Stimulated activated CD4-positive, alpha-beta T cell treated with anti-CD3 and anti-CD28 coated beads, Interleukin-15, amount 100 ng/mL, for 1 hour (primary cell): ENCODE measurements at places on chromosomes 2 and 18.

- no peak for DNase-seq
These were observed 22.3 kb upstream of the GRP start for GRCh38 chr18:59197636-59198035.

DNA sequence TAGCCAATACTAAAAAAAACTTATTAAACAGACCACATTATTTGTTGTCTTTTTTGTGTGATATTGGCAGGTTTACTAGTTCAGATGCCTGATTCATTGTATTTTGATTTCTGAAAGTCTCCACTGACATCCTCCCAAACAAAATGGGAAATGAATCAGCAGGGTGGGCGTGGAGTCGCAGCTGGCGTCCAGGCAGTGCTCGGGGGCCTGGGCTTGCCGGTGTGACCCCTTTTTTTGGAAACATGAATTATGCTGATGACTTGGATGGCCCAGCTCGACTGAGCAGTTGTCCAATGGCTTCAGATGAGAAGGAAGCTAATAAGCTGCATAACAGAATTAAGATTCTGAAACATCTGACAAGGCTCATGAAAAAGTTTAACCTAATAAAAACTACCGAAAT is 1.7 kb upstream of the KCNG2 start:
- DNase-seq = no peak

DNA sequence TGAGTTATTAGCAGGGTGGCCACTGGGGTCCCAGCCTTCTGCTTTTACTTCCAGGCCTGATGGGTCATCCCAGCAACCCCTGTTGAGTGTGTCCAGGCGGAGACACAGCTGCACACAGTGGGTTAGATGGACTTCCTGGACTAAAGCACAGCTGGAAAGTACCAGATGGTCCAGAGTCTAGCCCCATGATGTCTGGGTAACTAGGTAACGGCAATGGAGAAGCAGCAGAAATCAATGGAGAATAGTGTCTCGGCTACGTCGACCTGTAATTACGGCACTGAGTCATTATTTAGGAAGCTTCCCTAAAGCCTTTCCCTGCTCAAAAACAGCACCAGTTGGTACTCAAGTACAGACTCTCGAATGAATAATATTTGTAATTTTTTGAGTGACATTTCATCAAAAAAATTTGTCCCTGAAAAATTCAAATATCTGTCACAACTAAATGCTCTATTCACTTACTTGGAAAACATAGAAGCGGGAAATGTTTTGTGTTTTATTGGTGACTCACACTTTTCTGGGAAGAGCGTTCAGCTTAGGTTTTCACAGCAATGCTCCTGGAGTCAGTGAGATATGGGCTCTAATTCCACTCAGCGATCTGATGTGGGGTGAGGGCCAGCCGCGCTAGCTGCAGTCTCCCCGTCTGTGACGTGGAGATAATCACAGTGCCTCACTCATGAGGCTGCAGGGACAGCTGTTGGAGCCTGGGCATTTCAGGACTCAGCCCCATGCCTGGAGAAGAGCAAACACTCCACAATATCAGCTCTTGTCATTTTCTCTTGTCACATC is 16.2 kb upstream of the ARL4C start:
- DNase-seq = no peak

DNA sequence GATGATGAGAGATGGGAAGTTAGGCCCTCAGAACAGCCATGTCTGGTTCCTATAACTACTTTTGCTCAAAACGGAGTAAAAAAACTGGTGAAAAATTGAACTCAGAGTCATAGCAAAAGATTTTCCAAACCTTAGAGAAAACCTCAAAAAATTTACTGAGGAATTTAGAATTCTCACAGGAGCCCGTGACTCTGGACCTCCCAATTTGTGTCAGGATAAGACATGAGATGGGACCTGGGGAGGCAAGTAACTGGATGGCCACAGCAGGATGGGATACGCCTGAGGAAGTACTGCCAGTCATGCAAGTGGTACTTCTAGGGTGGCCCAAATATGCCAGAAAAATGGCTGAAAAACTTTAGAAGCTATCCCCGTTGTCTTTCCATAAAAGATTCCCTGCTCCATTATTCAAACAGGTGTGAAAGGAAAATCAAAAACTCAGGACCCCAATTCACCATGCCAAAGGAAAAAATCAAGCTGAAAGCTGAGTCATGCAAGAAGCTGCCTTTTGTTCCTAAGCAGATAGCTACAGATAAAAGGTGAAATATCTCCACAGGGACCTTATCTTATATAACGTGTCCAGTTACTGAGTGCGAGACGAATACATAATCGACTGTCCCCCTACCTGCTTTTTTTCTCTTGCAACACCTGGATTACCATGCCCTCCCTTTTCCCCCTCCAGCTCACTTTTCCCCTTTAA is 34.1 kb upstream of the LIPG start:
- no peak for DNase-seq

DNA sequence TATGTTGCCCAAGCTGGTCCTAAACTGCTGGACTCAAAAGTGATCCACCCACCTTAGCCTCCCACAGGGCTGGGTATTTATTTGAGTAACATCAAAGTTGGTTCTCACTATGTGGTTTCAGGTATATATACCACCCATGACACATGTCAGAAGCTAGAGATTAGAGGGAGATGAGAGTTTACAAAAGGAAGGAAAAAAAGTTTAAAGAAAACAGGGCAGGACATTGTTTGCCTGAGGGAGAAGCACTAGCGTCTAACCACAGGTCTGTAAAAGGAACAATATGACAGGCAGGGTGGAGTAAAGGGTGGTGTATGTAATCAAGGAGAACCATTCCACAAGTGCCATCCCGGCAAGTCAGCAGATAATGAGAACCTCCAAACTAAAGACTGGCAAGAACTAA is 8.5 kb downstream of the CEP76 start:
- DNase-seq = no peak

DNA sequence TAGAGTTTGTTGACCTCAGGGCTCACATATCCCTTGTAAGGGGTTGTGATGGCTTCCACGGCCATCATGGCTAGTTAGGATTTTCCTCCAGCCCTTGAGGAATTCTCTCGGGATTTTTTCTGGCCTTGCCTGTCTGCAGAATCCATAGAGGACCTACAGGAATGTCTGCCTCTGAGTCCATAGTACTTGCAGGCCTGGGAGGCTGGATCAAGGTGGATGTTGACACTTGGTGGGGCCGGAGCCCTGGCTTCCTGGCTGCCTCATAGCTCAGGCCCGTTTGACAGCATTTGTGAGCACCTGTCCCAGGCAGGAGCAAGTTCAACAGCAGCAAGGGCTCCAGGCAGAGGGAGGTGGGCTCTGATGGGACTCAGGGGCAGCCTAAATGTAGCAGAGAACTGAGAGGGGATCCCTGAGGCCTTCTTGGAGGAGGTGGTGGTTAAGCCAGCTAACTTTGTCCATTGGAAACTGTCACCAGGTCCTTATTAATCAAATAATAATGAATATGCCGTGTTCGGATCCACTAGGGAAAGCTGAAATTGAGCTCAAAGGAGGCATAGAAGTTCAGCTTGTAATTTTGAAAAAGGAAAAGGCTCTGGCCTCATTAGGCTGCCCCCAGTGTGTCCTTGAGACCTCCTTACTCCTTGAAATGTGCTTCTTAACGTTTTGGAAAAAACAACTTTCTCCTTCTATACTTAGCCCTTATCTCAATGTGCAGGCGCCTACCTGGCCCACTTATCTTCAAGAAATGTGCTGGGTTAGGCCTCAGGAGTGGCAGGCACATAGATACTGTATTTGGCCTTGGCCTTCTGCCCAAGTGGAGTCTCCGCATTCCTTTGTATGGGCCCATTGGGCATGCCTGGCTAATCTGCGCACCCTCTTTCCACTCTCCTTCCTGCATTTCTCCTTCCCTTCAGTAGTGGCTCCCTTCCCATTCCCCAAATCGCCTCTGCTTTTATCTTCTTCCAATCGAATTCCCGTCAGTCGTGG is 66.9 kb downstream of the HPCAL1 start:
- no peak for DNase-seq

GRCh38 chr18:53458944-53459580 is 765.4 kb downstream of the MBD2 start:
- no peak for DNase-seq

- DNase-seq = no peak
These were observed 88.4 kb downstream of the ARHGAP15 start for GRCh38 chr2:143217512-143218115.

DNA sequence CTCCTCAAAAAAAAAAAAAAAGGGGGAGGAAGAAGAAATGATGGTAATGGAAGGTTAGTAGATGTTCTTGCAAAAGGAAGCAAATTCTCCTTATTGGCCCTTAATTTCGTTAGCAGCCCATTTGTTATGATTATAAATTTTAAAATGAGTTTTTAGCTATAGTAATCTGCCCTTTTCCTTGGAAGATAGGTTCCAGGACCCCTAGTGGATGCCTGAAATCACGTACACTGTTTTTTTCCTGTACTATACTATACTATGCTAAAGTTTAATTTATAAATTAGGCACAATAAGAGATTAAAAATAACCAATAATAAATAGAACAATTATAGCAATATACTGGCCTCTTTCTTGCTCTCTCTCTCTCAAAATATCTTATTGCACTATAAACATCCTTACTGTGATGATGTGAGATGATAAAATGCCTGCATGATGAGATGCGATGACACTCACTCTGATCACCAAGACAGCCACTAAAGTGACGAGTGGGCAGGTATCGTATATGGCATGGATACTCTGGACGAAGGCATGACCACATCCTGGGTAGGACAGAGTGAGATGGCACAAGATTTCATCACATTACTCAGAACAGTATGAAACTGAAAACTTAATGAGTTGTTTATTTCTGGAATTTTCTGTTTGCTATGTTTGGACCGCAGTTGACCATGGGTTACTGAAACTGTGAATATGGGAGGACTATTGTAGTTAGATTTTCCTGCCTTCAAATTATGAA is 87.2 kb downstream of the KCTD18 start:
- no peak for DNase-seq

DNA sequence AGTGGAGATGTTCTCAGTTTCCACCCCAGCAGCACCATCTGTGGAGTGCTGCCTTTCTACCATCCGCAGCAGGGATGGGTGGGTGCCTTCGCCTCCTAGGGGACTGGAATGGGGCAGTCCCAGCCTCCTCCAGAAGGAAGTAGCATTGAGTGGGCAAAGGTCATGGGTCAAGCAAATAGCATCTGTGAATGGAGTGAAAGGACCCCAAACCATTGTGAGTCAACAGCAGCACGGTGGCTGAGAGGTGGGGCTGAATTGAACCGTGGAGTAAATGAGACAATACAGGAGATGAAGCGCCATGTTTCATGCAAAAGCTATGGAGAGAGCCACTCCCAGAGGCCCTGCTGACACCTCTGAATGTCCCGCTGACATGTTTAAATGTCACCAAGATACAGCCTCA is 9.7 kb downstream of the GPR55 start:
- DNase-seq = no peak

DNA sequence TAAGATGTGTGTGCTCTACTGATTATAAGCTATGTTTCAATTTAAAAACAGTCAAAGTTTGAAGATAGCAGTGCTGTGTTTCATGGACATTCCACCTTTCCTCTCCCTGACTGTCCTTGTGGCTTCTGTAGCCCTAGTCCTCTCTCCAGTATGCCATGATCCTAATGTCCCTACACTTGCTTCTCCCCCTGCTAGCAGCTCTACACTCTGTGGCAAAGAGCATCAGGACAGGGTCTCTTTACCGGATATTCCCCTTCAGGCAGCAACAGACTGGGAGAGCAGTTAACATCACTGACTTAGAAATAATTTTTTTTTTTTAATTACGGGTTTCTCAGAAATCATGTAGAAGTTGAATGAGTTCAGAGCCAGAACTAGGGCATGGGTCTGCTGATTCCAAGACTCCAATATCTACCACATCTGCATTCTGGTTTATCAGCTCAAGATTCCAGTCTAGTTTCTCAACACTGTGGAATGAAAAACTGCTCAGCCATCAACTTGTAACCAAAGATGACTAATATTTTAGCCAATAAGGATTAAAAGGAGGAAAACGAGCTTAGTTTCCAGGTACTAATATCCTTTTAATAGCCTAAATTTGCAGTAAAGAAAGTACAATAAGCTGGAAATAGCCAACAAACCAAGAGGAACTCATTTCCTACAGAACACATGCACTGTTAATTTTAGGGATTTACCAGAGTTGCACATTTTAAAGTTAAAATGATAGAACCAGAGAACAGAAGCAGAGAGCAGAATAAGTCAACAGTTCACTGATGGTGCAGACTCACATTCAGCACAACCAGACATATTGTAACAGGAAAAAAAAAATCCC is 45.2 kb downstream of the TMEM131 start:
- DNase-seq = no peak

- peak; percentile 26 for DNase-seq
These were observed 1.0 kb upstream of the BMPR2 start for GRCh38 chr2:202375033-202375608.

DNA sequence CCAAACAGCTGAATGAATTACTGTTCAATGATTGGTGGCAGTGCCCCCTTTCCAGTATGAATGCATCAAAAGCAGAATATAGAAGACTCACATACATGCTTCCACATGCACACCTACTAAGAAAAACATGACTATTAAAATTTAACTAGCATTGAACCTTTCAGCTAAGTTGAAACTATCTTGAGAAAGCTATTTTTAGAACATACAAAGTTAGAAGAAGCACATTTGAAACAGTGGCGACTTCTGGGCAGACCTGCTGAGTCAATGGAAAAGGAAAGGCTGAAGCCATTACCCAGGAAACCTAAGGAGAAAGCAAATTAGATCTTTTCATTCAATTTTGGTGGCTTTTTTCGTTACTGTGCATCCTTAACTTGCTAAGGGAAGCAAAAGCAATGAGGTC is 55.9 kb downstream of the PLA2R1 start:
- DNase-seq = no peak

- DNase-seq = no peak
These were observed 28.0 kb downstream of the RNF144A start for GRCh38 chr2:6945087-6945813.

- DNase-seq = no peak
These were observed 185.7 kb downstream of the MTCL1 start for GRCh38 chr18:8890957-8891464.

GRCh38 chr2:216770717-216771116 is 75.4 kb upstream of the IGFBP5 start:
- no peak for DNase-seq
